ENCODE measurements at places on chromosomes 5 and 9. TPM values are rescaled to one million over a fixed set of nuclear protein-coding genes. Genes with fewer than 3 reads are reported as not detected.

- no peak overlapping the region for H3K4me3 ChIP-seq
- peaks cover 2% of the 10 kb centered on the region for H3K4me1 ChIP-seq
- H3K27ac ChIP-seq: no peak overlapping the region
- H3K27me3 ChIP-seq: no peaks in the 10 kb centered on the region
Observed at GRCh38 chr9:69097064-69097463, 61.5 kb downstream of the FXN start.

DNA sequence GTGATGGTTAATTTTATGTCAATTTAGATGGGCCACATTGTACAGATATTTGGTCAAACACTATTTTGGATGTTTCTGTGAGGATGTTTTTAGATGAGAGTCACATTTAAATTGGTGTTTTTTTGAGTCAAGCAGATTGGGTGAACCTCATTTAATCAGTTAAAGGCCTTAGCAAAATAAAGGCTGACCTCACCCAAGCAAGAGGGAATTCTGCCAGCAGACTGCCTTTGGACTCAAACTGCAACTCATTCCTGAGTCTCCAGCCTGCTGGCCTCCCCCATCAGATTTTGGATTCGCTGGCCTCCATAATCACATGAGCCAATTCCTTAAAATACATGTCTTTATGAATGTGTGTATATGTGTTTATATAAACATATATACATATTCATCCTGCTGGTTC lies 282.7 kb upstream of the POU5F2 start:
- H3K4me1 ChIP-seq: peaks cover under 1% of the 10 kb centered on the region
- DNase-seq: no peak
- no peak overlapping the region for H3K4me3 ChIP-seq
- peaks cover 62% of the 10 kb centered on the region for H3K36me3 ChIP-seq

GRCh38 chr5:34452170-34452828 lies 203.8 kb upstream of the RAI14 start:
- no peak overlapping the region for H3K4me3 ChIP-seq
- H3K27ac ChIP-seq: no peak overlapping the region
- H3K36me3 ChIP-seq: no peaks in the 10 kb centered on the region
- H3K27me3 ChIP-seq: peaks cover 12% of the 10 kb centered on the region
- DNase-seq: no peak
- H3K4me1 ChIP-seq: no peaks in the 10 kb centered on the region

GRCh38 chr5:14316471-14316870 lies 173.3 kb downstream of the TRIO start:
- H3K4me3 ChIP-seq: no peak overlapping the region
- H3K36me3 ChIP-seq: no peaks in the 10 kb centered on the region
- H3K27me3 ChIP-seq: no peaks in the 10 kb centered on the region
- no peaks in the 10 kb centered on the region for H3K4me1 ChIP-seq
- H3K27ac ChIP-seq: no peak overlapping the region

The WNT8A gene
- not detected for total RNA-seq

The SAP30L gene
- total RNA-seq: 47.3 TPM
